ENCODE measurements at places on chromosomes 5 and 9.

DNA sequence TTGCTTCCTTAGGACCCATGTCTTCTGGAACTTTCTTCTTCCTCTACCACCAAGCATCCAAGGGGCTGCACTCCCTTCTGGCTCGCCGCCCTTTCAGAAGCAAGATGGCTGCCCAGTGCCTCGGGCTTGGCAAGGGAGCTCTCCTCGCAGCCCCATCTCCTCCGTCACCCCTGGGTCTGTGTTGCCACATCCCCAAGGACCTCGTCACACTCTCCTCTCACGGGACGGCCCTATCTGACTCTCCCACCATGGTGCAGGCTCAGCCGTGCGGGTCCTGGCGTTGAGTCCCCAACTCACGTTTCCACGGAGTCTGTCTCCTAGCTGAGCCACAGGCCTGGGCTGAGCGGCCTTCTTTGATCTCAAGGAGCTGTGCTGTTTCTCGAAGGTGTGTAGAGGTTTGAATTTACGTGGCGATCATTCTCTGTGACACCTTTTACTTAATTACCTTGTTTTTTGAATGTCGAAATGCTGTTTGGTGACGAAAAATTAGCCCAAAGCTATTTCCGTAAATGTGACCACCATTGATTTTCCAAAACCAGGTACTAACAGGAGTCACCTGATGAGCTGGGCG lies 15.0 kb upstream of the SCGB3A1 start:
- no peak for DNase-seq

GRCh38 chr5:50725800-50726474 lies 59.5 kb downstream of the PARP8 start:
- no peak for DNase-seq

DNA sequence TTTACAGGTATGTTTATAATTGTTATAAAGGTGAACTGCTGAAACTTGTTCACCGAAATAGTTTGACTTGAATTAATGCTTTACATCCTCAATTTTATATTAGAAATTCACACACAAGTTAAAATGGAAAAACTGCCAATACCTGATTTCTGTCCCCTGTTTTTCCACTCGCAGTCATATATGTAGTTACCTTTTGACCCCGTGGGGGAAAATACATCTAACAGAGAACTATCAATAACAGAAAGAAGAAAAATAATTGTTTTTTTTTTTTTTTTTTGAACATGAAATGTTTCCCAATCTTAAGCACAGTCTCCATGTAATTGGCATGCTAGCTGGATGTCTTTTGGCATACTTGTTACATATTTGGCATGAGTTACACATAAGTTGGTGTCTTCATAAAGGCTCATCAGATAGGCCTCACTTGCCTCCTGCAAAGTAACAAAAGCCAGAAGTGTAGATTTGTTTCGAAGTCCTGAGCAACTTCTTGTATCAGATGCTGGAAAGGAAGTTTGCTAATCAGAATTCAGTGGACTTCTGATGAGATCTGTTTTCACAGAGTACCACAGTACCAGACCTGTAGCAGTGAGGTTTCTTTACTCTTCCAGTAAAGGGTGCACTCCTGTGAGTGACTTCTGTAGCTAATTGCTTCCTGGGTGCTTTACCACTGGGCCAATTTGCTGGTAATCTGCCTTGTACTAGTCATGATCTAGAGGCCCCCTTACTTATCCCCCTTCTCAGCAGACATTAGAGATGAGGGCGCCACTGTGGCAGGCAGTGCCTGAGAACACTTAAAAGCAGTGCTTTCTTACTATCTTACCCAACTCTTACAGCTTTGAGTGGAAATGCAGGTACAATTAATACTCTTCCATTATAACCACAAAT lies 36.2 kb upstream of the CXXC5 start:
- DNase-seq = peak; percentile 11

DNA sequence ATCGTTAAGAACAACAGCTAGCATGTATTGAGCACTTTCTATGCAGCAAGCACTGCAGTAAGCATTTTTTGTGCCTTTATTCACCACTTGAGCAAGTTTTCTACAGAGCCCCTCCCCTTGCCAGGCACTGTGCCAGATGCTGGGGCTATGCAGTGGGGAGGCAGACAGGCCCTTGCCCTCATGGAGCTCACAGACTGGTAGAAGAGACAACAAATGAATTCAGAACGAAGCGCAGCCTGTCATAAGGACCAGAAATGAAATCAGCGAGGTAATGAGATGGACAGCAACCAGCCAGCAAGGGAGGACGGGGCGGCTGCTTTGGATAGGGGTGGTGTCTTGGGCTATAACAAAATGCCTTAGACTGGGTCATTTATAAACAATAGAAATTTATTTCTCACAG lies 68.8 kb downstream of the C9orf50 start:
- DNase-seq = no peak

DNA sequence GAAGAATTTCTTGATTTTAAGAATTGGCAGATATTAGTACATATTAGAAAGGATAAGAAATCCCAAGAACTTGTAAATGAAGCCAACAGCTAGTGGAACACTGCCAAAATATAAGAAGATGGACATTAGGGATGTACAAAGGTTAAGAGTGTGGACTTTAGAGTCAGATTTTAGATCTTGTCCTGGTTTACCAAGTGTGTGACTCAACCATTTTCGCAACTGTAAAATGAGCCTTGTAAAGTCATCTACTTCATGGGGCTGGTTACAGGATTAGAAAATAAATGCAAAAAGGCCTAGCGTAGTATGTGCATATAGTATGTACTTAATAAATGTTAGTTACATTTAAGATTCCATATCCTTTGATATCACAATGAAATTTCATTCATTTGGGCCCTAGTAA lies 260.0 kb downstream of the RAB3C start:
- DNase-seq = no peak

- DNase-seq = no peak
Observed at GRCh38 chr5:95007921-95008597, 276.8 kb downstream of the MCTP1 start.
